Stimulated activated CD8-positive, alpha-beta memory T cell treated with anti-CD3 and anti-CD28 coated beads, Interleukin-7, amount 100 ng/mL, for 4 hours (primary cell): ENCODE measurements at places on chromosomes 1 and 21.

- no peak for DNase-seq
Observed at GRCh38 chr1:205249651-205250050, 21.9 kb downstream of the TMCC2 start.

- peak; percentile 16 for DNase-seq
Observed at GRCh38 chr1:33470495-33471012, 1.9 kb upstream of the ZSCAN20 start.

DNA sequence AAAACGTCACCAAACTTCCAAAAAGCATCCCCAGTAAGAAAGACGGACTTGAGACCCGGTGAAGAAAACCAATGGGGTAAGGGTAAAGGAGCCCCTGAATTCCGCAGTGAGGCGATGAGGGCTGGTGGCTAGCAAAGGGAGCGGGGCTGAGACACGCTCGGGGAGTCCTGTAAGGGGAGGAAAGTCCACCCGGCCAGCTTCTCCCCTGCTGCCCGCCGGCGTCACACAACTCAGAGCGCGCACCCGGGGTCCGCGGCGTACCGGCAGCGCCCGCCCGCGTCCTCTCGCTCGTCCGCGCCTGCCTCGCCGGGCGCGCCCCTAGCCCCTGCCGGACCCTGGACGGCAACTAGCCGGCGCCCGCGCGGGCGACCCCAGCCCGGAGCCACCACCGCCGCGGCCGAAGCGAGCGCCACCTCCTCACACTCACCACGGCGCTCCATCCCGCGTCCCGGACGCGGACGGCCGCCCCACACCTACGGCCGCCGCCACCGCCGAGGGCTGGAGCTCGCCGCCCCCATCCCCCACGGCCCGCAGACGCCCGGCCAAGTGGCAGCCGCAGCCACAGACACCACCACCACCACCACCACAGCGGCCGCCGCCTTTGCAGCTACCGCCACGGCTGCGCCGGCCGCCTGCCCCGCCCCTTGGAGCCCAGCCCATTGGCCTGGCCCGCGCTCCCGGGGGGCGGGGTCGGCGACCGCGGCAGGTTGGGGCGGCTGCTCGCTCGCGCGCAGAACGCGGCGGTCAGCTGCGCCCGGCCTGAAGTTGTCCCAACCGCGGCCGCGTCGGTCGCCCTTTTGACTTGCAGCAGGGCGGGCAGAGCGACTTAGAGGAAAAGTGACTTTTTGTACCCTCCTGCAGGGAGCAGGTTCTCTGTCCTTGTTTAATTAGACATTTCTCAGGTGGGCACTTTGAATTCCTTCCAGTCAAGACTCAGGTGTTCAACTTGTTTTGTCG is 10.0 kb upstream of the ARHGAP29 start:
- no peak for DNase-seq

GRCh38 chr1:25036117-25036546 is 106.1 kb upstream of the RUNX3 start:
- no peak for DNase-seq

DNA sequence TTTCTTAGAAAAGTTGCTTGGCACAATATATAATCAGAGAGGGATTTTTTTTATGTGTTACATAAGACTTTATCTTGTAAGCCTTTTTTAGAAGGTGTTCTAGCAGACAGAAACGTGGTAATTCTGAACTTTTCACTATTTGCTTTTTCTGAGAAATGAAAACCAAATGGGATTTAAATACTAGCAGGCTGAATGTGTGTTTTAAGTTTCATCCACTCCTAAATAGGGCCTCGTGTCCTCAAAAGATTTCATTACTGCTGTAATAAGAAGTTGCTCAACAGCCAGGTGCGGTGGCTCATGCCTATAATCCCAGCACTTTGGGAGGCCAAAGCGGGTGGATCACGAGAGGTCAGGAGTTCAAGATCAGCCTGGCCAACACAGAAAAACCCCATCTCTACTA is 44.7 kb upstream of the FMO2 start:
- DNase-seq, result no peak

DNA sequence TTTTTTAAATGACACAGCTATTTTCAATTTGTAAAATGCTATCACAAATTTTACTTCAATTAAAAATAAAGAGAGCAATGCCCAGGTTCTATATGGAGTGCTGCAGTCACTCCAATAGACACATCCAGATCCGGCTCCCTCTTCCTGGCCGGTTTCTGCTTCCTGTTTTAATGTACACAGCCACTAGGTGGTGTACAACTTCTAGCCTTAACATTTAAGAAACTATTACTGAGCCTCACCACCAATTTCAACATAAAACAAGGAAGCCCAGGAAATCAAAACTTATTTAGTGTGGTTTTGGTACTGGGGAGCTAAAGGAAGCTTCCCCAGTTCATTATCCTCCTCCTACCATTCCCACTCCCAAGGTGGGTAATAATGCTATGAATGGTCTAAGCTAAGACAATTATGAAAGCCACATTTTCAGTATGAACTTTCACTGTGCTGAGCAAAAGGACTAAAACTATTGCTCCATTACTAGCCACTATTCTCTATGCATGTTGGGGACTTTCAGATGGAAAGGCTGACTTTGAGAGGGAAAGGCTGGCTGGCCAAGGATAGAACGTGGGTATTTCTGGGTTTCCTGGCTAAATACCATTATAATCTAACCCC is 25.5 kb upstream of the MTMR11 start:
- DNase-seq, result no peak

DNA sequence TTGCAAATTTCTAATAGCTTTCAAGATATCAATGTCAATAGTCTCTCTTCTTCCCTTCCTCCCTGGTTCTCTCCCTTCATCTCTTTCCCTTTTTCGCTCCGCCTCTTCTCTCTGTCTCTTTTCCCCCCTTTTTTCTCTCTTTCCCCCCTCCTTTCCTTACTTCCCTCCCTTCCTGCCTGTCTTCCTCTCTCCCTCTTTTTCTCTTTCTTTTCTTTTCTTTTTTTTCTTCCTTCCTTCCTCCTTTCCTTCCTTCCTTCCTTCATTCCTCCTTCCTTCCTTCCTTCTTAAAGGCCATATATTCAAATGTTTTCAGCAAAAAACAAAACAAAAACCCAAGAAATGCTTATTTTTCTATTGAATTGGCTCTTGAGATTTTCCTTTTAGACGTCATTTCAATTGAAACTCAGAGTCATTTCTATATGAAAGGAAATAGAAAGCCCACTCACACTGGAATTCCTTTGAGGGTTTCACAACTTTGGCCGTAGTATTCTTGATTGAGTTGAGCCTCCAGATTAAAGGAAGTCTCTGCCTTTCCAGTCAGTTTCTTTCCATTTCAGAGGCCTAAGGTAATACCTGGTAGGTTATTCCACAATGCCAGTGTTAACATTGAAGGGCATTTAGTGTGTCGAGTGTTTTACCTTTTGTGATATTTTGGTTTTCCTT is 551.5 kb downstream of the LMO4 start:
- DNase-seq, result no peak

DNA sequence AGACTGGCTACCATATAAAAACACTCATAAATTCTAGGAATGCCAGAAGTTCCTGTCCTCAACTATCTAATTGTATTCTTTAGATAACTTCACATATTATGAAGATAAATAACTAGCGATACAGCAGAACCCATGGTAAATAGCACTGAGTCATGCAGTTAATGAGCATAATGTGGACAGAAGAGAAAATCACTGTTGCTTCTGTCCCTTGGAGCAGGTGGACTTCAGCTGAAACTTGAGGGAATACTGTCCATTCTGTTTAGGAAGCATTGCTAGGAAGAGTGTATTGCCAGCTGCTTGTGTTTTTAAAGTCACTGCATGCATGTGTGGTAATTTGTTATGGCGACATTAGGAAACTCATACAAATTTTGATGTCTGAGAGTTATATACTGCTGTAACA is 854.4 kb downstream of the LTN1 start:
- DNase-seq, result no peak

DNA sequence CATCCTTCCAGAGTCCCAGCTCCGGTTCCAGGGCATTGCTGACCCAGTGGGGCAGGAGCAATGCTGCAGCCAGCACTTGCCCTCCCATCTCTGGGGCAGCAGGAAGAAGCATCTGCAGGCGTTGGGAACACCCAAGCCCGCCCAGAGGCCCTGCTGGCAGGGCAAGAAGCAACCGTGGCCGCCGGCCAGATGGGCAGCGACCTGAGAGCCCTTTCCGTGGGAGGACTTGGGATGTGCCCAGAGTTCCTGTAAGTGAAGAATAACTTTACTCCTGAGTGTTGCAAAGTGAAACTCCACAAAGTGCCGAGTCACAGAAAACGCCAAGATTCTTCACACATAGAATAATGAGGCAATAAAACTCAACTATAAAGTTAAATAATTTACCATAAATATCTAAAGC is 46.0 kb downstream of the GRIK3 start:
- DNase-seq, result no peak
